Naive B cell (primary cell): ENCODE measurements at places on chromosomes 7 and 10. TPM values are rescaled to one million over a fixed set of nuclear protein-coding genes. Genes with fewer than 3 reads are reported as not detected.

- no peak for DNase-seq
- H3K27me3 ChIP-seq, result no peaks in the 10 kb centered on the region
- no peak overlapping the region for H3K27ac ChIP-seq
- H3K36me3 ChIP-seq, result no peaks in the 10 kb centered on the region
- H3K4me3 ChIP-seq, result no peak overlapping the region
These were observed 72.2 kb downstream of the CH25H start for GRCh38 chr10:89134963-89135362.

DNA sequence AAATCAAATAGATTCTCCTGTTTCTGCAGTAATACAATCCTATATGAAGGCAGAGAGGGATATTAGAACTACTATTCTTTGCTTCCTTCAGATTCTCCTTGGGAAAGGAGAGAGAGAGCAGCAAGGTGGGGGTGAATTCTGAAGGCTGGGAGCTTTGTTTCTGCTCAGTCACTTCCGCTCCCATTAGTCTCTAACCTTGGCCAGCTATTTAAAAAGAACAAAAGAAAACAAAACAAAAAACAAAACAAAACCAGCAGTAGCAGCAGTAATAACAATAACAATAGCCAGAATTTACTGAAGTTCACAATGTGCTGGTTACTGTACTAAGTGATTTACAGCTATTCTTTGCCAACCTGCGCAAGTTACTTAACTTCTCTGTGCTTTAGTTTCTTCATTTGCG lies 9.9 kb downstream of the GPR85 start:
- H3K4me1 ChIP-seq, result no peaks in the 10 kb centered on the region
- no peak overlapping the region for H3K4me3 ChIP-seq
- H3K27ac ChIP-seq, result no peak overlapping the region
- peaks cover 19% of the 10 kb centered on the region for H3K27me3 ChIP-seq
- H3K36me3 ChIP-seq, result no peaks in the 10 kb centered on the region
- DNase-seq, result no peak

- H3K4me3 ChIP-seq, result no peak overlapping the region
- no peak overlapping the region for H3K27ac ChIP-seq
- H3K27me3 ChIP-seq, result peaks cover 8% of the 10 kb centered on the region
- no peaks in the 10 kb centered on the region for H3K4me1 ChIP-seq
- H3K36me3 ChIP-seq, result no peaks in the 10 kb centered on the region
These were observed 159.5 kb upstream of the AGR3 start for GRCh38 chr7:17041324-17041723.

Gene SAMD9
- polyA plus RNA-seq, result 33.9 TPM

Gene ASB4
- not detected for polyA plus RNA-seq

Gene LRRC17
- not detected for polyA plus RNA-seq

Gene EN2
- polyA plus RNA-seq, result not detected

- H3K4me1 ChIP-seq, result no peaks in the 10 kb centered on the region
- H3K27ac ChIP-seq, result no peak overlapping the region
- H3K4me3 ChIP-seq, result no peak overlapping the region
- no peaks in the 10 kb centered on the region for H3K36me3 ChIP-seq
- H3K27me3 ChIP-seq, result no peaks in the 10 kb centered on the region
These were observed 87.7 kb downstream of the GRB10 start for GRCh38 chr7:50695026-50695425.

Gene NPFFR1
- not detected for polyA plus RNA-seq

- H3K4me1 ChIP-seq, result no peaks in the 10 kb centered on the region
- DNase-seq, result no peak
- no peak overlapping the region for H3K27ac ChIP-seq
- H3K36me3 ChIP-seq, result no peaks in the 10 kb centered on the region
These were observed 152.4 kb upstream of the NRBF2 start for GRCh38 chr10:62980687-62981086.

Gene RELN
- polyA plus RNA-seq, result not detected

- H3K4me3 ChIP-seq, result peak overlapping the region; percentile 67
- H3K27ac ChIP-seq, result peak overlapping the region; percentile 93
- peaks cover 12% of the 10 kb centered on the region for H3K36me3 ChIP-seq
These were observed 191.5 kb downstream of the CELF2 start for GRCh38 chr10:11208908-11209829.

Gene ADAM8
- 56.1 TPM for polyA plus RNA-seq

DNA sequence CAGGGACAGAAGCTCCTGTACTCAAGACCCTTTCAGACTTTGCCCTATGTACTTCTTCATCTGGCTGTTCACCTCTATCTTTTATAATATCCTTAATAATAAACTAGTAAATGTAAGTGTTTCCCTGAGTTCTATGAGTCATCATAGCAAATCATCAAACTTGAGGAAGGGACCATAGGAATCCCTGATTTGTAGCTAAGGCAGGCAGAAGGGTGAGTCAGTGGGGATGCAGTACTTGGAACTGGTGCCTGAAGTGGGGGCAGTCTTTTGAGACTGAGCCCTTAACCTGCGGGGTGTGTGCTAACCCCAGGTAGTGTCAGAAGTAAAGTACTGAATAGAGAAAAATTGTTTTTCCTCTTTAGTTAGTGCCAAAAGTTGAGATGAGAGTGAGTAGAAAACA lies 6.2 kb upstream of the TMEM243 start:
- H3K27ac ChIP-seq, result no peak overlapping the region
- no peaks in the 10 kb centered on the region for H3K36me3 ChIP-seq
- peaks cover 22% of the 10 kb centered on the region for H3K4me1 ChIP-seq
- DNase-seq, result no peak
- no peaks in the 10 kb centered on the region for H3K27me3 ChIP-seq

DNA sequence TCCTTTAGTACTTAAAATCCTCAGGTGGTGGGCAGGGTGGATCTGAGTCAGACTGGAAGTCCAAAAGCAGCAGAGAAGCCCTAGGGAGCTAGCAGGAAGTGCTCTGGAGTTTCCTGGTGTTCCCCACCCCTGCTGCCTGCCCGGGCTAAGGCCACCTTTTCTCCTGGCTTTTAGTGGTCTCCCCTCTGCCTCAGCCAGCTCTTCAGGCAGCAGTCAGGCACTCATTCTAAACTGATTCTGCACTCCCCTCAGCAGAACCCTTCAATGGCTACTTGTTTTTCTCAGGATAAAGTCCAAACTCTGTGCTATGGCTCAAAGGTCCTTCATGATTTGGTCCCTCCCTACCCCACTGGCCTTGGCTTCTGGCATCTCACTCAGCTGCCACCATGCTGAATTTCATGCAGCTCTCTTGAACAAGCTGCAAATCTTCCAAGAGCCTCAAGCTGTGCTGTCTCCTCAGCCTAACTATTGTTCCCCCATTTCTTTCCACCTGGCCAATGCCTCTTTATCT lies 28.9 kb upstream of the DNMBP start:
- H3K36me3 ChIP-seq, result no peaks in the 10 kb centered on the region
- no peak for DNase-seq
- no peak overlapping the region for H3K27ac ChIP-seq
- H3K4me3 ChIP-seq, result no peak overlapping the region
- peaks cover 15% of the 10 kb centered on the region for H3K27me3 ChIP-seq

DNA sequence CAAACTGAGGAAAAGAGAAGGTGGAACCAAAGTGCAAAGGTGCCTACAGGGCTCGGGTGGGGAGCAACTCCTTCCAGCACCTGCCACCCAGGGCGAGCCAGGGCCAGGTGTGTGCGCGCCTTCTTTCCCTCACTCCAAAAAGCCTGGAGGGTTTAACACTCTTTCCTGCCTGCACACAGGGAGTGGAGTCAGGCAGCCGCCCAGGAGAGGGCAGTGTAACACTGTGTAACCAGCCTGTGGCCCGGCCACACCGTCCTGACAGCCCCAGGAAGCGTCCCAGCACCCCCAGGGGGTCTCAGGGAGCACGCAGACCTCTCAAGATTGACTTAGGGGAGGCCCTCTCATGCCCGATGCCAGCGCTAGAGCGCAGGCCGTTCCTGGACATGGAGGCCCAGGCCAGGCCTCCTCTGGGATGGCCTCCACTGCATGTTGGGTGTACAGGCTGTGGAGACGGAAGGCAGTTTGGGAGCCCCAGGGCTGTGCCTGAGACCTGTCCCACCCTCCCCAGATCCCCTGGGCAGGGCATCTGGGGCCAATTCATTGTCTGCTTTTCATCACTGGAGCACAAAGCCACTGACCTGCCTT lies 13.4 kb downstream of the BRI3 start:
- H3K27ac ChIP-seq, result no peak overlapping the region
- H3K27me3 ChIP-seq, result no peaks in the 10 kb centered on the region
- H3K36me3 ChIP-seq, result no peaks in the 10 kb centered on the region
- H3K4me3 ChIP-seq, result no peak overlapping the region
- no peaks in the 10 kb centered on the region for H3K4me1 ChIP-seq

GRCh38 chr7:106041140-106041717 lies 70.9 kb downstream of the SYPL1 start:
- H3K27ac ChIP-seq, result no peak overlapping the region
- no peak overlapping the region for H3K4me3 ChIP-seq
- no peak for DNase-seq
- H3K36me3 ChIP-seq, result no peaks in the 10 kb centered on the region
- peaks cover 8% of the 10 kb centered on the region for H3K27me3 ChIP-seq
- H3K4me1 ChIP-seq, result peaks cover 35% of the 10 kb centered on the region

GRCh38 chr10:16923309-16923708 lies 106.1 kb upstream of the RSU1 start:
- H3K4me3 ChIP-seq, result no peak overlapping the region
- H3K4me1 ChIP-seq, result no peaks in the 10 kb centered on the region
- DNase-seq, result no peak
- H3K27ac ChIP-seq, result no peak overlapping the region
- no peaks in the 10 kb centered on the region for H3K27me3 ChIP-seq

DNA sequence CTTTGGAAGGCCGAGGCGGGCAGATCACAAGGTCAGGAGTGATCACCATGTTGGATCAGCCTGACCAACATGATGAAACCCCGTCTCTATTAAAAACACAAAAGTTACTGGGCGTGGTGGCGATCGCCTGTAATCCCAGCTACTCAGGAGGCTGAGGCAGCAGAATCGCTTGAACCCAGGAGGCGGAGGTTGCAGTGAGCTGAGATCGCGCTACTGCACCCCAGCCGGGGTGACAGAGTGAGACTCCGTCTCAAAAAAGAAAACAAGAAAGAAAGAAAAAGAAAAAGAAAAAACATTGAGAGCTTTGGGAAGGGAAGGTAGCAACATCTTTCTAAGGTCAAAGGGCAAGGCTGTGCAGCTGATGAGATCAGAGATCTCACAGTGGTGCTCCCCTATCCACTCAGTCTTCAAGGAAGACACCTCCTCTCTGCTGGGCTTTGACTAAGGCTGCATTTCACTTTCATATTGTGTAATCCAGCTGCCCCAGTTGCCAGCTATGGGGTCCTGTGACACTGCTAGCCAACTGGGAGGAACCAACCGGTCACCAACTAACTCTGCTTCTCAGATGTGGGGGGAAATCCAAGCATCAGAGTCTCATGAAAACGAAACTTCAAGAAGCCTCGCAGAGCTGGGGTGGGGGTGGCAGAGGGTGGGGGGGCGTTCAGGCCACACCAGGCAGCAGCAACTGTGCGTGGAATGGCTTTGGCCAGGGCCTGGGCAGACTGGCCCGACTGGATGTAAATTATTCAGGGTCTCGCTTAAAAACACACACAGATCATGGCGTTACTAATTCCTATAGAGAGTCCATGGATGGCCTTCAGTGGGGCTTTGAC lies 1.5 kb downstream of the IL15RA start:
- peak overlapping the region; percentile 98 for H3K4me3 ChIP-seq
- H3K27ac ChIP-seq, result peak overlapping the region; percentile 87
- DNase-seq, result peak; percentile 62
- peaks cover 32% of the 10 kb centered on the region for H3K4me1 ChIP-seq
- peaks cover 5% of the 10 kb centered on the region for H3K27me3 ChIP-seq
- no peaks in the 10 kb centered on the region for H3K36me3 ChIP-seq

Gene ELN
- polyA plus RNA-seq, result not detected

DNA sequence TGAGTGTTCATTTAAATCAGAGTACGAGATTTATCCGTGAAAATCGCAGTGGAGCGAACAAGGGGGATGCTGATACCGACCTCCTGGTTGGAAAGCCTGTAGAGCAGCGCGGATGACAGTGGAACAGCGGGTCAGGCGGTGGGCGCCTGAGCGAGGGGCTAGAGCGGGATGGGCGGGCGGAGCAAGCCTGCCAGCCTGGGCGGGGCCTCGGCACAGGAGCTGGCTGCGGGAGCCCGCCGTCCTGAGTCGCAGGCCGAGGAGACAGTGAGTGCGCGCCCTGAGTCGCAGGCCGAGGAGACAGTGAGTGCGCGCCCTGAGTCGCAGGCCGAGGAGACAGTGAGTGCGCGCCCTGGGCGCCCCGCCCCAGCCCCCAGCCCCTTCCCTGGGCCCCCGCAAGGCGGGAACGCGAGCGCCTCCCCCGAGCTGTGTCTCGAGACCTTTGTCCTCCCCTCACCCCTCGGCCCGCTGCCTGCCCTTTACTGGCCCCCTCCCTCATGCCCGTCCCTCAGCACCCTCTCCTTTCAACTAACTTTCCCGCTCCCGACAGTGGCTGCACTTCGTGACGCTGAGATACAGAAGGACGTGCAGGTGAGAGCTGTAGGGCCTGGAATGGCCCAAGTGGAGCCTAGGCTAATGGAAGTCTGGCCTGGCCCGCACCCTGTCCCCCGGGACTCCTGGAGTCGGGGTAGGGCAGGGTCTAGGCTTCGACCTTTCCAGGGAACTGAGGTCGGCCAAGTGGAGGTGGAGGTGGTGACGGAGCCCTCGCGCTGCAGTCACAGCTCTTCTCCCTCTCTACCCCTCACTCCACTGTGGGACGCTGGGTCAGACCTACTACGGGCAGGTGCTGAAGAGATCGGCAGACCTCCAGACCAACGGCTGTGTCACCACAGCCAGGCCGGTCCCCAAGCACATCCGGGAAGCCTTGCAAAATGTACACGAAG lies at the start of gene AS3MT:
Gene AS3MT (plus strand): TSS at position 213 of the 941 bp plus-strand sequence. CDS start 123 bp downstream, at position 336.
- H3K4me1 ChIP-seq, result peaks cover 8% of the 10 kb centered on the region
- H3K27ac ChIP-seq, result no peak within 1 kb of the TSS
- peaks cover 41% of the 10 kb centered on the region for H3K27me3 ChIP-seq

DNA sequence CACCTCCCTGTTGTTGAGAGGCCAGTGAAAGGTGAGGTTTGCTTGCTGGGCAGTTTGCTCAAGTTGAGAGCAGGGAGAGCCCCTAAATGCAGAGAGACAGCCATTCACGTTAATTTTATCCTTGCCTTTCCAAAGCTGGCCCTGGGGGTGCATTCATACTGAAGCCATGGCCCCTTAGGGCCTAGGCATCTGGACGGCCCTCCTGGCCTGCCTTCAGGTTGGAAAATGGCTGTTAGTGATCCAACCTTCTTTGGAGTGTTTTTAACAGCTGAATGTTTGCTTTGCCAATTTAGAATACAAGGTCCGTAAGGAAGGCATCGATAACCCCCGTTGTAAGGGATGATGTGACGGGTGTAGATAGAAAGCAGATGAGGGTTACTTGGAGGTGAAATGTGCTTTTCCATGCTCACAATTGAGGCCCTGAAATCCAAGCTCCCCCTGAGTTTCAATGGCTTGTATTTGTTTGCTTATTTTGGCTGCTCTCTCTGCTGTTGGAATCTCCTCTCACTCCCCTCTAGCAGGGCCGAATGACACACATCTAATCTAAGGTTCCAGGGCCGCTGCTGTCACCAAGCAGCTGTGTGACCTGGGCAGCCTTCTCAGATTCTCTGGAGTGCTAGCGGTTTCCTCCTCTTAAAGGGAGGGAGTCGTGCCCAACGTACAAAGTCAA lies 171.6 kb upstream of the MKI67 start:
- no peak for DNase-seq
- H3K36me3 ChIP-seq, result no peaks in the 10 kb centered on the region
- H3K4me3 ChIP-seq, result no peak overlapping the region
- no peaks in the 10 kb centered on the region for H3K4me1 ChIP-seq
- no peak overlapping the region for H3K27ac ChIP-seq

Gene CHST15
- 14.6 TPM for polyA plus RNA-seq

- H3K27me3 ChIP-seq, result peaks cover 10% of the 10 kb centered on the region
- no peak overlapping the region for H3K27ac ChIP-seq
- H3K36me3 ChIP-seq, result no peaks in the 10 kb centered on the region
- no peak overlapping the region for H3K4me3 ChIP-seq
These were observed 108.7 kb downstream of the TCF7L2 start for GRCh38 chr10:113058523-113059370.

GRCh38 chr7:36096460-36097095 lies 56.5 kb upstream of the EEPD1 start:
- no peaks in the 10 kb centered on the region for H3K4me1 ChIP-seq
- peaks cover 4% of the 10 kb centered on the region for H3K27me3 ChIP-seq
- no peaks in the 10 kb centered on the region for H3K36me3 ChIP-seq
- no peak overlapping the region for H3K27ac ChIP-seq
- no peak overlapping the region for H3K4me3 ChIP-seq
